Ecto neural progenitor cell (in vitro differentiated cells): ENCODE measurements at places on chromosomes 4 and X.
A peak's percentile ranks its signal among the peaks of the same experiment; 100 is the strongest.

DNA sequence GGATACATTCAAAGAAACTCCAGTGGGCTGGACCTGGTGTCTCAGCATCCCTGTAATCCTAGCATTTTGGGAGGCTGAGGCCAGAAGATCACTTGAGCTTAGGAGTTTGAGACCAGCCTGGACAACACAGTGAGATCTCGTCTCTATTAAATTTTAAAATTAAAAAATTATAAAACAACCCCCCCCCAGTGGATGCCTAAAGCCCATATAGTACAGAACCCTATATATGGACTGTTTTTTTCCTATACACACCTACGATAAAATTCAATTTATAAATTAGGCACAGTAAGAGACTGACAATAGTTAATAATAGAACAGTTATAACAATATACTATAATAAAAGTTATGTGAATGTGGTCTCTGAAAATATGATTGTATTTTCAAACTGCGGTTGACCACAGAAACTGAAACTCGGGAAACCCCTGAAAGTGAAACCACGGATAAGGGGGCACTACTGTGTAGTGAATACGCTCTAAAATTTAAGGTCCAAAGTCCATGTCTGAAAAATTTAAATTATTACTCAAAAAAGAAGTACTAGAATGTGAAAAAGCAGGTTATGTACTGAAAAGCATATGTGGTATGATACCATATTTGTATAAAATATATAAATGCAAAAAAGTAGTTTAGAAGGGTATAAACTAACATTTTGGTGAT is 2.0 kb downstream of the SMIM14 start:
- DNase-seq = no peak

DNA sequence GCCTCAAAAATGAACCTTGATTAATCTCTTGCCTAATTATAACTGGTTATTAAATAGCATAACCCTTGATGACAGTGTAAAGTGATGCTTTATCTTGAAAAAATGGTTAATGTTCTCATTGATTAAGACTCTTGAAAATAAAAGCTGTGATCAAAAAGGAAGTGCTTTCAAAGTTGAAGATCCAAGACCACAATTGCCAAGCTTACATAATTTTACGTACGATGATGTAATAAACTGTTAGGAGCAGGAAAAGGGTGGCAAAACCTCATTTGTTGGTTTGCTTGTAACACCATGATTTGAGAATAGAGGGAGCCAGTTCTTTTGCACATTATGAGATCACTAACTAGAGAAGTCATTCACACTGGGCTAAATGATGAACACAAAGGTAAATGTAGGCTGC is 322.2 kb downstream of the ADGRL3 start:
- no peak for DNase-seq

GRCh38 chr4:22801391-22801790 is 108.7 kb downstream of the GBA3 start:
- DNase-seq = no peak

DNA sequence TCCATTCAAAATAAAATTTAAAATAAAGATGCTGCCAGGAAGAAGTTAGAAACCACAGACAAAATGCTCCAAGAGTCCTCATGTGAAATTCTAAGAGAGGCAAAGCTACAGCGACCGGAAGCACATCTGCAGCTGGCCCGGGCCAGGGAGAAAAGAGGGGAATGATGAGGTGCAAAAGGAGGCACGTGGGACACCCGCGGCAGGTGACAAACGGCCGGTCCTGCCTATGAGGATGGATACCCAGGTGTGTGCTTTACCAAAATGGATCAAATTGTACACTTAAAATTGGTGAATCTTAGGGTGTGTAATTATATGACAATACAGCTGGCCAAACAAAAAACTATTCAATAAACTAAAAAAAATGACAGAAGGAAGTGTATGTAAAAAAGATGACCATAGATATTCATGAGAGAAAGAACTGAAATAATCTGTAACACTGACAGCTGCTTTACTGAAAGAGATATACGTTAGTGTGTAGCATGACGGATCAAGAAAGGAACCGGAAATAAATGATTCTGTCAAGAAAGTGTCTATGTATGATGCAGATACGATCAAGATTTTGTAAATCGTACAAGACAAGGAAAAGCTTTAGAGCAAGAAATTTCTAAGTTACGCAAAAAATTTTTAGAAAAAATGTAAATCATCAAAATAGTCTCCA is 29.5 kb downstream of the PPP2R3B start:
- DNase-seq = no peak

GRCh38 chr4:87916626-87917025 is 58.9 kb upstream of the SPP1 start:
- no peak for DNase-seq

DNA sequence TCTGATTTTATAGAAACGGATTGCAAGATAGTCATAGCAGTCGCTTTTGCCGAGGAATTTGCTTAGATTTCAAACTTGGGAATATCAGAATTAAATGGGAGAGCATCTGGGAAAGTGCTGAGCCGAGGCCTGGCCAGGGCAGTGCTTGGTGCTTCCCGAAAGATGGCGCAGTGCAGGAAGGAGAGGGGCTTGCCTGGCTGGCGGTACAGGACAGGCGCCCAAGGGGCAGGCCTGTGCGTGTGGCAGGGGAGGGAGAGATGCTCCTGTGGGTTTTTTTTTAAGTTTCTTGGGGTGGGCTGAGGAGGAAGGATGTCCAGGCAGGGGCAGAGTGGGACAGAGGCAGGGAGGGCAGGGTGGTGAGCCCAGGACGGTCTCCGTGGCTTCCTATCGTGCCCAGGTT is 241.1 kb downstream of the AFAP1 start:
- DNase-seq = no peak

DNA sequence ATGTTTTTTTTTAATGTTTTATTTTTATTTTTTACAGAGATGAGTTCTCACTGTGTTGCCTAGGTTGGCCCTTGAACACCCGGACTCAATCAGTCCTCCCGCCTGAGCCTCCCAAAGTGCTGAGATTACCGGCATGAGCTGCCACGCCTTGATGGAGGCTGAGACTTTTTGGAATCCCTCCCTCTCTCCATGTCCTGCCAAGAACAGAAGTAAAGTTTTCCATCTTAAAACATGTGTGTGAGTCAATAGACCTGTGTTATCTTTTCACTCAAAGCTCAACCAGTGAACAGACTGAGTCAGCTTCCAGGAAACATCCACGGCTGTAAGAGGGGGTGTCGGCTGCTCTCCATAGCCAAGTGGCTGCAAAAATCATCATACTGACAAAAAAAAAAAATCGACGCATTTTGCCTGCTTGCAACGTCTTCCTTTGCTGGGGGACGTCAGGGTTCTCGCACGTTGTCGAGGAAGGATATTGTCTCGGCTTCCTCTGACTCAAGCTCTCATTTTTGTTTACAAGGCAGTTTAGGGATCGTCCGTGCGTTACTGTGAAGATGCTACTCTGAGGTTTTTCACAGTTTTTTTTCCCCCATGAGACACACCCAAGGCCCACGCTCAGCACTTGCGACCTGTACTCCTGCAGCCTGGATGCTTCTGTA is 10.0 kb upstream of the ASMTL start:
- peak; percentile 29 for DNase-seq

GRCh38 chrX:56429581-56429980 is 133.8 kb upstream of the UBQLN2 start:
- DNase-seq = no peak

GRCh38 chr4:85127653-85128052 is 161.2 kb upstream of the WDFY3 start:
- peak; percentile 80 for DNase-seq

- no peak for DNase-seq
These were observed 62.3 kb downstream of the TMA16 start for GRCh38 chr4:163556650-163557391.

DNA sequence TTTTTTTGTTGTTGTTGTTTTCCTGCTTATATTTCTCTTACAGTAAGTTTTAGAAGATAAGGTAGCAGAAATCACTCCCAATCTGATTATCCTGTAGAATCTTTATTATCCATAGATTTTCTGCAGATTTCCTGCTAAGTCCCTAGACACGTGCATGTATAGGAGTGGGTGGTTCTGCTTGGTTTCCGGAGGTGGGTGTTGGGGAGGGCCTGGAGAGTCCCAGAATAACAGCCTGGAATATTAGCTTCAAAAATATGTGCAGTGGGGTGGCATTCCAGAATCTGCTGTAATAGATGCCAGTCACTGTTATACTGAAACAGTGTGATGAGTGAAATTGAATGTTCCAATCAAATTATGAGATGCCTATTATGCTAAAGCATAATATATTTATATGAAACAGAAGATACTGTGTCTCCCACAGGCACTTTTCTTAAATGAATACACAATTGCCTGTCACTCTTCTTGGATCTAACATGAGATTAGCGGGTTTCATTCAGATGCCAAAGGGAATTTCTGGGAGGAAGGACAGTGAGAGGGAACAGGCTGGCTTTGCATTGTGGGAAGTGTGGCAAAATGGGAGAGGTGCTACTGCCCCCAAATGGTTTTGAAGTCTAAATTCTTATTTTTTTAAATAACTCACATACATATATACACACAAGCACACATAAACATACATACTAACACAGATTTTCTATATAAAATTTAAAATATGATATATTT is 37.6 kb downstream of the C4orf50 start:
- DNase-seq = peak; percentile 15

GRCh38 chr4:34972189-34972588 is 1272.1 kb downstream of the ARAP2 start:
- no peak for DNase-seq

GRCh38 chr4:158201322-158201721 is 9.0 kb upstream of the TMEM144 start:
- no peak for DNase-seq

GRCh38 chr4:159017323-159018026 is 85.4 kb upstream of the RAPGEF2 start:
- DNase-seq = no peak

DNA sequence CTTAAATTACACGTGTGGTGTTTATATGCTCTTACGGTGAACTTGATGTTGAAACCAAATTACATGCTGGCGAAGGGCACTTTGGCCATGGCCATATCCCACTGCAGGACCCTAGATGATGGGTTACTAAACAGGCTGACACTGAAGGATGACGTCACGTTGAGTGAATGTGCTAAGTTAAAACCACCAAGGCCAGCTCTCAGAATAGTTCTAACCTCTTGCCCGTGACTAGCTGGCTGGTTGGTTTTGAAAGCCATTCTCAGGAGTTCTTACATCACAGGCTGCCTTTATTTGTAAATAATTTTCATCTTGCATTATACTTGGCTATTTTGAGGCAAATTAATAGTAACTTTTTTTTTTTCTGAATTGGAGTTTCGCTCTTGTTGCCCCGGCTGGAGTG is 41.3 kb upstream of the PHEX start:
- no peak for DNase-seq

- no peak for DNase-seq
These were observed 421.6 kb downstream of the PCDH7 start for GRCh38 chr4:31141832-31142142.

DNA sequence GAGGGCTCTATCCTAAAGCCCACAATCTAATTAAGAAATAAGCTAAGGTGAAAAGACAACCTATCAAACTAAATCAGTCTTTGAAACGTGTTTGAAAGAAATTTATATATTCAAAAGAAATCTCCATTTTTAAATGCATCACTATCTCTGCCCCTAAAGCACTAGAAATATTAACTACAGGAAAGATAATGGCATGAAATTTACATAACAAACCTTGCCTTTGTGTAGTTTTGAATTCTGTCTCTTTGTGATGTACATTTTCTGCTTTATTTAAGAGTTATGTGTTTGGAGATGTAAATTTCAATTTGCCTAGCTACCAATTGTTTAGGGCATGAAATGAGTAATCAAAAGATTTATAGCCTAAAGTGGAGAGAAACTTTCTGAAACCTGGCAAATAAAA is 286.1 kb upstream of the TBX22 start:
- no peak for DNase-seq

GRCh38 chr4:177339477-177340374 is 30.1 kb downstream of the NEIL3 start:
- DNase-seq = no peak

GRCh38 chr4:180028682-180029081 is 2214.5 kb upstream of the TENM3 start:
- DNase-seq = peak; percentile 63

DNA sequence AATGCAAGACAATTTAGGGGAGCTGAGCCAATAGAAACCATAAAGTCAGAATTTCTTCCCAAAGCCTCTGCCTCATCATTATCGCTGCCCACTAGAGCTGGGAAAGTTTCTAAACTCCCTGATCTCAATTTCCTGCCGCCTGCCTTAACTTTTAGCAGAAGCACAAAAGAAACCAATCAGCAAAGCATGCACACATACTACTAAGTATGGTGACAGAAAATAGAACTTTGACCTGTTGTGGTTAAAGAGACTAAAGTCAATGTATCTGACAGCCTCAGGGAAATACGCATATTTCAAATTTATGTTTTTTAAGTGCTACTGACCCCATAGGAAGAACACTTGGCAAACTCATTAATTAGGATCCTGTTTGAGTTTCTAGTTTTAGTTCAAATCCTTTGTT is 10.1 kb downstream of the STK26 start:
- no peak for DNase-seq

- DNase-seq = no peak
These were observed 151.2 kb downstream of the COX18 start for GRCh38 chr4:72918362-72918761.

DNA sequence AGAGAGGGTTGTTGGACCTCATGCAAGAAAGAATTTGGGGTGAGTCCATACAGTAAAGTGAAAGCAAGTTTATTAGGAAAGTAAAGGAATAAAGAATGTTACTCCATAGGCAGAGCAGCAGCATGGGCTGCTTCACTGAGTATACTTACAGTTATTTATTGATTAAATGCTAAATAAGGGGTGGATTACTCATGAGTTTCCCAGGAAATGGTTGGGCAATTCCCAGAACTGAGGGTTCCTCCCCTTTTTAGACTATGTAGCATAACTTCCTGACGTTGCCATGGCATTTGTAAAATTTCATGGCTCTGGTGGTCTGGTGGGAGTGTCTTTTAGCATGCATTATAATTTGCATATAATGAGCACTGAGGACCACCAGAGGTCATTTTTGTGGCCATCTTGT is 16.7 kb downstream of the PPP4R3C start:
- no peak for DNase-seq

DNA sequence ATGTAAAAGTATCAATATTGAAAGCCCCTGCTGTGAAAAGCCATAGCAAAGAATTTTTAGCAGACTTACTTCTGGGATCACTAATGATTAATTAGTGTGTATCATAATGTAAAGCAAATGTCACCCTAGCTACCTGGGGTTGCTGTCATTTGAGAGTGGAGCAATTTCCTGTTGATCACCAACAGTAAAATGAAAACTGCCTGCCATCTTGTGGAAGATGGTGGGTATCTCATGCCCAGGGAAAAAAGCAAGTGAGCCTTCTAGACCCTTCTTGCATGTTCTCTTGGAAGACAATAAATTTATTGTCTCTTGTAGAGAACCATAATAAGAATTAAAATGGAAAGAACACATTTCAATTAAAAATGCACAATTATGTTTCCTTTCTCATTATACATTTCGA is 360.2 kb downstream of the ZIC3 start:
- DNase-seq = no peak

GRCh38 chr4:74072739-74073138 is 26.3 kb downstream of the CXCL2 start:
- DNase-seq = no peak

GRCh38 chr4:112973750-112974251 is 75.7 kb upstream of the ANK2 start:
- no peak for DNase-seq

GRCh38 chrX:95716841-95717240 is 967.8 kb upstream of the DIAPH2 start:
- DNase-seq = no peak
